ENCODE measurements at places on chromosomes 6 and 20.

DNA sequence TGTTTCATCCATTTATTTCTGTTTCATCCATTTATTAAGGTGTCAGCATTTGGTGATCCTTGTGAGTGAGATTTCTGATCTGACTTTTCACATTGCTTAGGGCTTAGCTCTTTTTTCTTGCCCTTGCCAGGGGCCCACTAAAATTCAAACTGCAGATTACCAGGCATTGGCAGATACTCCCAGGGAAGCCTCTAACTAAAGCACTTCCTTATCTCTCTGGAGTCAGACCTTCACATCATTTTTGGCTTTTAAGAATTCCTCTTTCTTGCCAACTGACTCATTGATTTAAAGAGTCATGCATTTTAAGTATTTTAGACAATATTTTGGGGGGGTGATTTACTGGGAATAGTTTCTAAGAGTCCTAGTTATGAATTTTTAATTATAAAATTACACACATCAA, 2.6 kb upstream of the WFDC8 start:
- no peak for DNase-seq

- no peak for DNase-seq
Observed at GRCh38 chr6:109491207-109491938, 8.4 kb upstream of the ZBTB24 start.

GRCh38 chr20:20017844-20018185, 653 bp downstream of the NAA20 start:
- no peak for DNase-seq

DNA sequence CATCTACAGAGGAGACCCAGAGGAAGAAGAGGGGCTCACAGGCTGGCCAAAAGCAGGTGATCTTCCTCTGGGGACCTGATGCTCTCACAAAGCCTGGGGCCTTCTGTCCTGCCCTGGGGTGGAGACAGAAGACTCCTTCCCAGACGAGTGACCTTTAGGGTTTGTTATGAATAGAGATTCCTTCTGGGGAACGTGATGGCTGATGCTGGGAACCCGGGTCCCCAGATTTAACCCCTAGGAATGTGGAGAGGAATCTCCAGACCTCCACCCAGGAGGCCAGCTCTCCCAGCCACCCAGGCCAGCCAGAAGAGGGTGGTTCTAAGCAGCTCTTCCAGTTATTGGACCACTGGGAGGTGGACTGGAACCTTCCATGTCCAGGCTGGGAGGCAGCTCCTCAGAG, 16.8 kb upstream of the CCN5 start:
- no peak for DNase-seq

DNA sequence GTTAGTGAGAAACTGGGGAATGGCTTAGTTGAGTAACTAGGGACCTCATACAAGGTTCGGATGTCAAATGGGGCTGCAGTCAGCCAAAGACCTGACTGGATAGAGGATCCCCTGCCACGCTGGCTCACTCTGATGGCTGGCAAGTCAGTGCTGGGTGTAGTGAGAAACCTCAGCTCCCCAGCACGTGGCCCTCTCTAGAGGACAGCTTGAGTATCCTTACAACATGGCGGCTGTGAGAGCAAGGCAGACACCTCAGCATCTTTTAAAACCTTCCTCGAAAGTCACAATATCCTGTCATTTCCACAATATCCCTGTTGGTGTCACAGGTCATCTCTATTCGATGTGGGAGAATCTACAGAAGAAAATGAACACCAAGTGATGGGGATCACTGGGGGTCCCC, 26.7 kb upstream of the IPCEF1 start:
- DNase-seq: no peak

GRCh38 chr6:35096129-35096862, 44.8 kb downstream of the TCP11 start:
- no peak for DNase-seq

- no peak for DNase-seq
Observed at GRCh38 chr20:40319741-40320516, 369.1 kb downstream of the MAFB start.

- DNase-seq: no peak
Observed at GRCh38 chr6:139198529-139199288, 63.8 kb downstream of the HECA start.

GRCh38 chr6:157169656-157170055, 153.7 kb downstream of the TMEM242 start:
- no peak for DNase-seq

DNA sequence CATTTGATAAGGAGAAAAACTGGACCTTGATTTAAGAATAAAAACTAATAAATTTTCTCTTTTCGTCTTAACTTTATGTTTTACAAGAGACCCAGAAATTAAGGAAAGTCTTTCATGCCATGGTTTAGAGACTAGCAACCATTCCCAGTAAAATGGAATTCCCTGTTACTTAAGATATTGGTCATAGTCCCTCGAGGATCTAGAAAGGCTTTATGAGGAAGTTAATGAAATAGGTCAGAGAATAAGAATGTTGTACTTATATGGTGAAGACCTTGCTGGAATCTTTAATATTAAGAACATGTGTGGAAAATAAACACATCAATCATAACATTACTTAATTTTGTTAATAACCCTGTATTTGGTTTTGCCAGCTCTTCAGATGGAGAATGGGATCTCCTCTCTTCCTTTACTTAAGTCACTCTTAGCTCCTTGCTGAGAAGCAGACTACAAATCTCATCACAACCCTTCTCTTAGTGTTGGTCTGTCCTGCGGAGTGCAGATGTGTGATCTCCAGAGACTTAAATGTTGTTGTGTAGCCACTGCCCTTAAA, 382.9 kb downstream of the QKI start:
- no peak for DNase-seq

- DNase-seq: no peak
Observed at GRCh38 chr6:153503810-153504209, 372.7 kb upstream of the RGS17 start.
